Aorta (tissue), 5 donors: ENCODE measurements at places on chromosomes 2 and 18. TPM values are rescaled to one million over a fixed set of nuclear protein-coding genes. Genes with fewer than 3 reads are reported as not detected.
A peak's percentile ranks its signal among the peaks of the same experiment; 100 is the strongest.

DNA sequence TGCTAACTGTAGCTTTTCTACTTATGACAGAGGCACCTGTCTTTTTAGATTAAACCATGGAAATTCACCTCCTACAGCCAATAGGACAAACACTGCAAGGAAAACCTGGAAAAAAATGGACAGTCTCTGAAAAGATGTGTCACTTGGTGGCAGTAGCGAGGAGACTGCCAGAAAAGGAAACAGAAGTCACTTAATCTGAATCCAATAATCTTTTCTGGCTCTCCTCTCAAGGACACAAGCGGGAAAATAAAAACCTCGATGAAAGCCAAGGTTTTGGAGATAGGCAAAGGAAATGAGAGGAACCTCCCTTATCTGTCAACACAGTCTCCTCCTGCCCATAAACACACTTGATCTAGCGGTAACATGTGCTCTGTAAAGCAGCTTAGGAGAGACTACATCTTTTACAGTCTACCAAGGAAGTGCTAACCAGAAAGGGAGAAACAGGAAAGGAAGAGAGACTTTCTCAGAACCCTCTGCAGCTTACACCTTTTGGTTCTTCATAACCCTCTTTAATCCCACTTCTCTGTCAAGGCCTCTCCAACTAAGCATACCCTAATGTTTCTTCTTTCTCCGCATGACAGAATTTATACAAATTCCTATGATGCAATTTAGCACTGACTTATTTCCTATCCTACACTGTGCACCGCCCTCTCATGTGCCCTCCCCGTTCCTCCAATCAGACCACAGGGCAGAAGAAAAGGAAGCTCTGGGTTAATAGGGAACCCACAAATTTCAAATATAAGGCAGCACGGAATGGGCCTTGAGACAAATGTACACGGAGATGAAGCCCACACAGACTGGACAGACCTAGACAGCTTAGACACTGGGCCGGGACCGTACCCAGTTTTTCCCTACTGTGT is 52.8 kb downstream of the CLASP1 start:
- H3K27me3 ChIP-seq = no peaks in the 10 kb centered on the region
- H3K4me1 ChIP-seq = peaks cover 3% of the 10 kb centered on the region
- H3K36me3 ChIP-seq = no peaks in the 10 kb centered on the region
- peak; percentile 58 for DNase-seq

GRCh38 chr2:147027436-147027835 is 817.4 kb upstream of the ACVR2A start:
- no peak overlapping the region for H3K27ac ChIP-seq
- no peaks in the 10 kb centered on the region for H3K27me3 ChIP-seq
- no peaks in the 10 kb centered on the region for H3K36me3 ChIP-seq
- H3K4me3 ChIP-seq = no peak overlapping the region
- no peak for DNase-seq

GRCh38 chr18:34773961-34774766 is 64.1 kb downstream of the DTNA start:
- no peak overlapping the region for H3K4me3 ChIP-seq
- peak; percentile 77 for DNase-seq
- H3K4me1 ChIP-seq = peaks cover 2% of the 10 kb centered on the region
- H3K27ac ChIP-seq = no peak overlapping the region
- no peaks in the 10 kb centered on the region for H3K27me3 ChIP-seq
- no peaks in the 10 kb centered on the region for H3K36me3 ChIP-seq

- no peaks in the 10 kb centered on the region for H3K27me3 ChIP-seq
- H3K4me1 ChIP-seq = no peaks in the 10 kb centered on the region
- no peak for DNase-seq
These were observed 51.1 kb downstream of the TAF4B start for GRCh38 chr18:26277374-26277773.

DNA sequence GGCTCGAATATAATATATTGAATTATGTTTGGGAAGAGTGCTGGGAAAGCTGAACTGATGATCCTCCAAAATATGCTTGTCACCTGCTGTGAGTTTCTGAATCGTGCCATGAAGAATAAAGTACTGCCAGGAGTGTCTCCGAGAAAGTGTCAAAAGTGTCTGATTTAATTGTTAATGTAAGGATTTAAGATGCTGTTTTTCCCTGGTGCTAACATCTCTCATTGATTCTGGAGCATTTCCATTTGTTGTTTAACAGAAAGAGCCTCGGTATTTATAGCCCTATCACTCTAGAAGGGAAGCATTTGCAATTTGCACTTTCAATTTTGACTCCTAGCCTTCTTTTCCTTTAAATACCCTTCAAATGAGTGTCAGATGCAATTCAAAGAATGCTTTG is 342.2 kb downstream of the RND3 start:
- no peak for DNase-seq
- peaks cover 1% of the 10 kb centered on the region for H3K36me3 ChIP-seq
- H3K4me3 ChIP-seq = no peak overlapping the region
- no peaks in the 10 kb centered on the region for H3K4me1 ChIP-seq
- H3K27ac ChIP-seq = no peak overlapping the region

DNA sequence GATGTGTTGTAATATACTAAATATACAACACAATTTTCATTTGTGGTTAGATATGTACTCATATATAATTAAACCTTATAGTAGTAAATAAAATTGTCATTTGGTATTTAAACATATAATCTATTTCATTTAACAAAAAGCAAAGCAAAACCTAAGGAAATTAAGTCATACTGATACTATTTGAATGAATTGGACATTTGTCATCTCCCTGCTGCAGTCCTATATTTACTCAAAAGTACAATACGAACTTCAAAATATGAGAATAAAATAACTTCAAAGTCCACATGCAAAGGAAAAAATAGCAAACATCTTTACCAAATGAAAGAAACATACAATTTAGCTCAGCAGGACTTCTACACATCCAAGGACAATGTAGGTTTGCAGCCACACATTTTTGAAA is 11.8 kb upstream of the HAT1 start:
- no peak overlapping the region for H3K4me3 ChIP-seq
- no peak overlapping the region for H3K27ac ChIP-seq
- no peaks in the 10 kb centered on the region for H3K36me3 ChIP-seq
- no peak for DNase-seq
- H3K27me3 ChIP-seq = no peaks in the 10 kb centered on the region

GRCh38 chr18:63505566-63506335 is 29.0 kb downstream of the SERPINB5 start:
- DNase-seq = no peak
- no peaks in the 10 kb centered on the region for H3K36me3 ChIP-seq
- H3K27ac ChIP-seq = no peak overlapping the region

DNA sequence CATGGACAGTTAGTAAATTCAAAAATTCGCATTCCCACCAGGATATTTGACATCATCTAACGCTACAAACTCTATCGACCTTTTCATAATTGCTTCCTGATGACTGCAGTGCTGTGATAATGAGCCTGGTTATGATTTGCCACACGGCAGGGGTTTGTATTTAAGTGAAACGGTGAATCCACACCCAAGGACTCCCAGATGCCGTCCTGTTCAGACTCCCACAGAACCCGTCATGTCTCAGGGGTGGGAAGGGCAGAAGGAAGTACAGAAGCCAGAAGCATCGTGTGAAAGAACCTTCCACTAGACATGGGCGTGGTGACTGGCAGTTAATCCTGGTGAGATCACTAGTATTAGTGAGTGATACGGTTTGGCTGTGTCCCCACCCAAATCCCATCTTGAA is 91.2 kb upstream of the TMEM18 start:
- no peak for DNase-seq
- no peaks in the 10 kb centered on the region for H3K27me3 ChIP-seq
- no peak overlapping the region for H3K4me3 ChIP-seq
- no peak overlapping the region for H3K27ac ChIP-seq

DNA sequence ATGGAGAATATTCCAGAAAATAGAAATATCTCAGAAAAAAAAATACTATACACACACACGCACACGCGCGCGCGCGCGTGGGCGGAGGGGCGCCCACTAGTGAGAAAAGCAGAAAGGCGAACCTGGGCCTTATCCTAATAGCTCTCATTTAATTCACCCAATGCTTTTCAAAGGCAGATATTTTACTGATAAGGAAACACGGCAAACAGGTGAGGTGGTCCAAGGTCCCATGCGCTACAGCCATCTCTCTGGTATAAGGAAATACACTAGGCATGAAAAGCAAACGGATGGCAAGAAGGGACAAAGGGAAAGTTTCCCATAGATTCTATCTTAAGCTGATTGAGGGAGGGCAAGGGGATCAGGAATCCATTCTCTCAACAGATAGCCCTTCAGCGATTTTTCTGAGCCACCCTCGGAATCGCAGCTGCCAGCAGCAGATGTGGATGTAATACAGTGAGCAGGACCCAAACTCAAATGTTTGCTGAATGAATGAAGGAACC is 136.7 kb downstream of the TMEM247 start:
- H3K4me3 ChIP-seq = peak overlapping the region; percentile 63
- H3K27ac ChIP-seq = no peak overlapping the region
- DNase-seq = no peak
- peaks cover 7% of the 10 kb centered on the region for H3K4me1 ChIP-seq
- H3K27me3 ChIP-seq = no peaks in the 10 kb centered on the region

- peak overlapping the region; percentile 69 for H3K4me3 ChIP-seq
- H3K27me3 ChIP-seq = no peaks in the 10 kb centered on the region
- no peak for DNase-seq
- H3K36me3 ChIP-seq = no peaks in the 10 kb centered on the region
These were observed 188.8 kb downstream of the ZEB2 start for GRCh38 chr2:144330951-144331673.

- DNase-seq = no peak
- no peaks in the 10 kb centered on the region for H3K4me1 ChIP-seq
- H3K4me3 ChIP-seq = no peak overlapping the region
- H3K27ac ChIP-seq = no peak overlapping the region
- no peaks in the 10 kb centered on the region for H3K27me3 ChIP-seq
These were observed 56.4 kb upstream of the LRRC30 start for GRCh38 chr18:7174344-7175095.

- H3K4me1 ChIP-seq = no peaks in the 10 kb centered on the region
- no peak for DNase-seq
These were observed 65.7 kb upstream of the CHMP1B start for GRCh38 chr18:11785444-11786055.

DNA sequence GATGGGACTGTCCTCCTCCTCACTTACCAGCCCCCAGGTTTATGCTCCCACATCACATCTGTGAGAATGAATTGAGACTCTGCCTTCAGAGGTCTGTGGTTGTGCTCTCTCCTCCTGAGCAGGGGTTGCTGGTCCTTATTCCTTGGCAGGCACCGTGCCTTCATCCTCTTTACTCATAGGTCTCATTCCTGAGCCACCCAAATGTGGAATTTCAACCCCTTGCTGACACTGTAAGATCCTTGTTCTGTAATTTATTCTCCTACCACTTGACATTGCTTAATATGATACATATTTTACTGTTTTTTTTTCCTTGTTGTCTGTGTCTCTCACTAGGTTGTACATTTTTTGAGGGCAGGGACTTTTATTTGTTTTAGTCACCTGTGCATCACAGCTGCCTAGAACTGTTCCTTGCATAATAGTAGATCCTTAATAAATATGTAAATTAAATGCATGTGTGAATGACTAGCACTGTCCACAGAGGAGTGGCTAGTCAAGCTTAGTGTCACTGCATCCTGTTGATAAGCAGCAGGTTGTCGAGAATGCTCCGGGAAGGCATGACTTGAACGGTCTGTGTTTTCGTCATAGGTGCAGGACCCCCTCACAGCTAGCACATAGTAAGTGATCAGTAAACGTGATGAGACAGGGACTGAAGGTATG is 180.6 kb downstream of the ZNF407 start:
- no peak overlapping the region for H3K4me3 ChIP-seq
- no peaks in the 10 kb centered on the region for H3K27me3 ChIP-seq
- H3K36me3 ChIP-seq = no peaks in the 10 kb centered on the region
- H3K27ac ChIP-seq = no peak overlapping the region
- no peaks in the 10 kb centered on the region for H3K4me1 ChIP-seq

DNA sequence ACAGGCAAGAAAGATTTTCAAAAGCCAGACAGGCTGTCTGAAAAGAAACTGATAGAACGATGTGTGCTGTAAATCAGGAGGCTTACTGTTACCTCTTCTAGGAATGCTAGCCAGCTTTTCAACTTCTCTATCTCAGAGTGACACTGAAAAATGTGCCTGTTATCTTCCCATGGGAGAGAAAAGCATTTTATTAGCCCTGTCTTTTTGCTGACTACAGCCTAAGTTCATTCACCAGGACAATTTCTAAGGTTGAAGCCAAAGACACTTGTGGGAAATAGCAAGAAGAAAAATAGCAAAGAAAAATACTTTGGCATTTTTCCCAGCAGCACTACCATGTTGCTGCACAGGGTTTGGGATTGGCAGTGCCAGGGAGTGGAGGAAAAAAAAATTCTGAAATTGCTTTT is 34.0 kb downstream of the ABCB11 start:
- no peak for DNase-seq
- H3K27me3 ChIP-seq = no peaks in the 10 kb centered on the region
- no peaks in the 10 kb centered on the region for H3K36me3 ChIP-seq
- H3K4me1 ChIP-seq = no peaks in the 10 kb centered on the region
- no peak overlapping the region for H3K27ac ChIP-seq

GRCh38 chr2:65370387-65371073 is 61.9 kb downstream of the SPRED2 start:
- DNase-seq = no peak
- no peak overlapping the region for H3K4me3 ChIP-seq
- no peak overlapping the region for H3K27ac ChIP-seq
- H3K4me1 ChIP-seq = peaks cover 3% of the 10 kb centered on the region
- H3K36me3 ChIP-seq = no peaks in the 10 kb centered on the region
- H3K27me3 ChIP-seq = no peaks in the 10 kb centered on the region

GRCh38 chr18:27556741-27557140 is 371.6 kb upstream of the CHST9 start:
- H3K27me3 ChIP-seq = no peaks in the 10 kb centered on the region
- DNase-seq = no peak
- no peak overlapping the region for H3K4me3 ChIP-seq
- H3K27ac ChIP-seq = no peak overlapping the region
- no peaks in the 10 kb centered on the region for H3K36me3 ChIP-seq

GRCh38 chr2:174499371-174499770 is 12.5 kb upstream of the GPR155 start:
- no peaks in the 10 kb centered on the region for H3K4me1 ChIP-seq
- no peak overlapping the region for H3K4me3 ChIP-seq
- no peak overlapping the region for H3K27ac ChIP-seq
- no peak for DNase-seq

- no peak overlapping the region for H3K27ac ChIP-seq
- no peak overlapping the region for H3K4me3 ChIP-seq
- H3K4me1 ChIP-seq = no peaks in the 10 kb centered on the region
- no peak for DNase-seq
- H3K36me3 ChIP-seq = no peaks in the 10 kb centered on the region
- H3K27me3 ChIP-seq = no peaks in the 10 kb centered on the region
These were observed 134.8 kb downstream of the SLC8A1 start for GRCh38 chr2:40317046-40317445.

GRCh38 chr2:5598156-5598555 is 94.0 kb upstream of the SOX11 start:
- H3K4me1 ChIP-seq = no peaks in the 10 kb centered on the region
- no peak overlapping the region for H3K27ac ChIP-seq
- DNase-seq = no peak
- H3K27me3 ChIP-seq = no peaks in the 10 kb centered on the region
- H3K36me3 ChIP-seq = no peaks in the 10 kb centered on the region

GRCh38 chr2:104040771-104041170 is 813.1 kb upstream of the POU3F3 start:
- H3K27me3 ChIP-seq = no peaks in the 10 kb centered on the region
- no peak overlapping the region for H3K27ac ChIP-seq
- DNase-seq = no peak
- no peaks in the 10 kb centered on the region for H3K36me3 ChIP-seq
- no peaks in the 10 kb centered on the region for H3K4me1 ChIP-seq

Gene RESP18
- not detected for total RNA-seq

Gene HOXD12
- total RNA-seq = not detected

Gene CLK1
- total RNA-seq = 197 TPM

Gene CHMP3
- 137 TPM for total RNA-seq

Gene ADCYAP1
- total RNA-seq = 6.5 TPM
